Stimulated activated CD4-positive, alpha-beta T cell treated with anti-CD3 and anti-CD28 coated beads, Interleukin-15, amount 100 ng/mL, for 1 hour (primary cell): ENCODE measurements at places on chromosomes 4 and X.

DNA sequence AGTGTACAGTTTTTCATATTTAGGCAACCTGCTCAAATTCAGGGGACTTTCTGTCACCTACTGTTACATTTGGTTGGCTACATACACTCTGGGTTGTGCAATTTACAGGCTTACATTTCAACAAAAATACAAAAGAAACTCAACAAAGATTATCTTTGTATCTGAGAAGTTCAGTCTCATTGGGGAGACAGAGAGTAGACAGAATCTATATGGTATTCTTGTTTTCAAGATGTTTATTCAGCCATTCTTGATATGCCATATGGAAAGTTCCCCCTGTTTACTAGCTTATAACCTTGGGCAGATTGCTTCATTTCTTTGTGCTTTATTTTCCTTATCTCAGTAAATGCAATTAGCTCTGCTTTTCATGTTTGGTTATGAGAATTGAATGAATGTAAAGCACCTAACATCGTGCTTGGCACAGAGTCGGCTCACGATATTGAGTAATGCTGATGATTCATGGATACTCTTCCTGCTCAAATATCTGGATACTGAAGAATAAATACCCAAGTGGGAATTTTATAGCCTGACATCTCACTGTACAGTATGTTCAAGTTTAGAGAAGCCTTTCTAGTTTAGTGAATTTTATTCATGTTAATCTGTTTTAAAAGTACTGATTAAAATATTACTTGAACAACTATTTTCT is 96.5 kb upstream of the PACRGL start:
- no peak for DNase-seq

GRCh38 chr4:20319825-20320612 is 68.3 kb downstream of the SLIT2 start:
- DNase-seq: no peak

DNA sequence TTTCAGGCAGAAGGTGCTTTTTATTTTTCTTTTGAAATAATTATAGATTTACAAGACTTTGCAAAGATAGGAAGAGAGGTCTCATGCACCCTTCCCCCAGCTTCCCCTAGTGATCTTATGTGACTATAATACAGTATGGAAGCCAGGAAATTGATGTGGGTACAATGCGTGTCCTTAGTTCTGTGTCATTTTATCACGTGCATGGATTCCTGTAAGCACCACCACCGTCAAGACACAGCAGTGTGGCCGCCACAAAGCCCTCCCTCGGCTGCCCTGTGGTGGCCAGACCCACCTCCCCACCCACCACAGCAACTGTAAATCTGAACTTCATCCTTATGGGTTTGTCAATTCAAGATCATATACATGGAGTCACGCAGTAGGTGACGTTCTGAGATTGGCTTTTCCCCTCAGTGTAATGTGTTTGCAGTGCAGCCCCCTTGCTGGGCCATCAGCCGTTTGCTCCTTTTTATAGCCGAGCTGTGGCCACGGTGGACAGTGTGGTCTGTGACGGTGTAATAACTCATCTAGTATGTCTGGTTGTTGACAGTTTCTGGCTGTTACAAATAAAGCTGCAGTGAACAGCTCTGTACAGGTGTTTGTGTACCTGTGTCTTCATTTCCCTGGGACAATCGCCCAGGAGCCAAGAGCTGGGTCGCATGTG is 10.9 kb upstream of the HTRA3 start:
- no peak for DNase-seq

DNA sequence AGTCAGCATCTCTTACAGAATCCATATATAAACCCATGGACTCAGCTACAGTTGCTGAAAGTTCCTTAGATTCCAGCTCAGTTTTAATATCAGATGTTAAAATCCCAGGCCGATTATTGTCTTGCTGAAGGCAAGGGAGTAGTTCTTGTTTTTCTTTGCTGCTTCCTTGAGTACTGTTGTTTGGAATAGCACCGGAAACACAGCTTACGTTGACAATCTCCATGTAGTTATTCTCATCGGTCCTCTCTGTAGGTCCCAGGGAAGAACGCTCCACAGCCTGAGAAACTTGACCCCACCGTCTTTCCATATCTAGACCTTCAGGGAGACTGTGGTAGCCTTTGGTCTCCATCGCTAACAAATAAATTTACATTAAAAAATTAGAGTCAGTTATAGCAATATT is 5.7 kb downstream of the NR3C2 start:
- DNase-seq: no peak

GRCh38 chr4:7938609-7939376 is 868 bp downstream of the AFAP1 start:
- DNase-seq: no peak

- no peak for DNase-seq
Observed at GRCh38 chrX:85109235-85109634, 105.6 kb downstream of the APOOL start.

DNA sequence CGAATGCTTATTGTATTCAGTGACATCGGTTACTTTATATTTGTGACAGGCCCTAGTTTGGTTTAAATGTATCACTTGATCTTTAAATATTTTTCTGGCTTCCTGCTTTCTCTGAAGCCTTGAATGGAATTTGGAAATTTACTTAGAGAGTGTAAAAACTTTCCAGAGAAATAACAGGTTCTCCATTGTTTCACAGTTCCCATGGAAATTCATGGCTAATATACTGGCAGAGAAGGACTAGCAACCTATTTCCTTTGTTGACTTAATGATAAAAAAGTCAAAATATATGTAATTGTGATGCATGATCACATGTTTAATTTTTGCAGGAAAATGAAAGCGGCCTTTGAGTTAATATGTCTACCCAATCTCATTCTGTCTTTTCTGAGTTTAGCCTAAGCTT is 13.2 kb downstream of the NEIL3 start:
- no peak for DNase-seq

- no peak for DNase-seq
Observed at GRCh38 chr4:26032630-26033317, 118.8 kb downstream of the SMIM20 start.

- no peak for DNase-seq
Observed at GRCh38 chrX:150574559-150575418, 6.4 kb downstream of the MTM1 start.

GRCh38 chr4:40055511-40055862 is 1.2 kb upstream of the N4BP2 start:
- DNase-seq: peak; percentile 18

GRCh38 chrX:13345037-13345436 is 25.2 kb upstream of the ATXN3L start:
- no peak for DNase-seq

GRCh38 chr4:100945789-100946188 is 401.5 kb downstream of the PPP3CA start:
- DNase-seq: no peak
